Osteoblast (primary cell): ENCODE measurements at places on chromosomes 7 and 10. TPM values are rescaled to one million over a fixed set of nuclear protein-coding genes. Genes with fewer than 3 reads are reported as not detected.

The CYP26C1 gene
- total RNA-seq, result under 0.01 TPM in 2 replicates

The TET1 gene
- total RNA-seq, result 3.8 and 4.0 TPM in 2 replicates

The AKR1C1 gene
- total RNA-seq, result 108 and 140 TPM in 2 replicates

The SRI gene
- 66.3 and 77.1 TPM in 2 replicates for total RNA-seq

DNA sequence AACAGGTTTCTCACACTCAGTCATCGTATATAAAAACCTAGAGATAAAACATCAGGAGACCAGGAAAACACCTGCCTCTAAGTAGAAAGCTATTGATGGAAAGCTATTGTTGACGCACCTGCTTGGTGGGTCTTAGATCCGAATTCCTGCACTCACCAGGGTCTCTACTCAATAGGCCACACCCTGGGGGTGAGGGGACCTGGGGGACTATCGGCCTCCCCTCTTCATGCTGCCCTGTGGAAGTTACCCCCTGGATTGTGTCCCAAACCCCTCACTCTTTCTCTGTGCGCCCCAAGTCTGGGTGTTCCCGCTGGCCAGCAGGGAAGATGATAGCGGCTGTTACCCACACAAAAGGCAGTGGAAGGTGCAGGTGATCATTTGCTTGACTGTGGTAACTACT, 313.0 kb downstream of the WDR37 start:
- no peak for DNase-seq

DNA sequence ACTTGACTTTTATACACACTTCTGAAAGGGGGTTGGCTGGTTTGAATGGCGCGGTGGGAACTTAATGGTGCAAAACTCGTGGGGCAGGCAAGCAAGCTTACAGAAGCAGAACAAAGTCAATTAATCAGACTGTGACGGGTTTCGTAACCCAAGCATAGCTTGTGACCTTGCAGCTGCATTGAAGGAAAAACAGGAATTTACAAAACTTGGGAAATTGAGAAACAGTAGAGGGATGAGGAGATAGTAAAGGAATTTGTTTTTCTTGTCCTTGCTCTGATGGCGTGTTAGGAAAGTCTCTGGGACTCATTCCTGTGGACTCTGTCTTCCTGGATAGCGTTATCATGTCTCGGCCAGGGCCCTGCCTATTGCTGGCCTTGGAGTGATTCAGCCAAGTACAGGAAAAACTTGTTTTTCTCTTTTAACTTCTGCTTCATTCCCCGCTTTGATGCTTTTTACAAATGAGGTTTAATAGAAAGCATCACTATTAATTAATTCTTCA, 220.0 kb upstream of the KCND2 start:
- no peak for DNase-seq

DNA sequence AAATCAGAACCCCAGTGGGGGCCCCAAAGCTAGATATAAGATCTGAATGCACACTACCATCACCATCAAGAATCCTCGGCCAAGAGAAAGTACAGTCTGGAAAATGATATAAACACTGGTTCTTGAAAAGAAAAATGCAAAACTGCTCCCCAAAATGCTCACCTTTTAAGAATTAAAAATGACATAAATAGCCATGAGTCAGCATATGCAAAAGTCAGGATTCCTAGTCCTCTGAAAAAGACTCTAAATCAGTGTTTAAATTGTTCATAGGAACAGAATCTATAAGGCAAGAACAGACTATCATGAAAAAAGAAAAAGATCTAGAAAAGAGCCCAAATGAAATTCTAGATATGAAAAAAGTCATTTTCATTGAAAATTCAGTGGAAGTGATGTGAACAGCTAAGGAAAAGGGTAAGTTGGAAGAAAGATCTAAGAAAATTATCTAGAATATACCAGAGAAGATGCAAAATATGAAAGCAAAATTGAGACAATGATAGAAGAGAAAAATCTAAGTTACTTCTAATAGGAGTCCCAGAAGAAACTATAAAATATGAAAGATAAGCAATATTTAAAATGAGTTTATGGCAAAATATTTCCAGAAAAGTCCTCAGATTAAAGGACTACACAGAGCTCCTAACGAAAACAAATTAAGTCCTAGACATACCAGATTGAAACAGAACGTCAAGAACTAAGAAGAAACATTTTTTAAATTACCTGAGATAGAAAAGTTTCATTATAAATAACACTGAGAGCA, 18.9 kb downstream of the HNRNPA2B1 start:
- no peak for DNase-seq
